ENCODE measurements at places on chromosomes 1 and 21.

GRCh38 chr1:182015360-182015759, 46.2 kb downstream of the ZNF648 start:
- DNase-seq: no peak

GRCh38 chr1:165376041-165376810, 19.7 kb upstream of the LMX1A start:
- no peak for DNase-seq

DNA sequence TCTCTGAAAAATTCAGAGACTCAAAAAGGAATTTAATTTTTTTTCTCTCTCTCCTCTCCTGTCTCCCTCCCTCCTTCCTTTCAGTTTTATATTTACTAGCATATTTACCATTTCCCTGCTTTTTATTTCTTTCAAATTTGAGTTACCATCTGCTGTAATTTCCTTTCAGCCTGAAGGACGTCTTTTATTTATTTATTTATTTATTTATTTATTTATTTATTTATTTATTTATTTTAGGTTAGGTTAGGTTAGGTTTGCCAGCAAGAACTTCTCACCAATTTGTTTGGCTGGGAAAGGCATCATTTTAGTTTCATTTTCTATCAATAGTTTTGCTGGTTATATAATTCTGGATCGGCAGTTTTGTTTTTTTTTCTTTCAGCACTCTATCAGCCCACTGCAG, 231.7 kb upstream of the ZRANB2 start:
- DNase-seq: no peak

DNA sequence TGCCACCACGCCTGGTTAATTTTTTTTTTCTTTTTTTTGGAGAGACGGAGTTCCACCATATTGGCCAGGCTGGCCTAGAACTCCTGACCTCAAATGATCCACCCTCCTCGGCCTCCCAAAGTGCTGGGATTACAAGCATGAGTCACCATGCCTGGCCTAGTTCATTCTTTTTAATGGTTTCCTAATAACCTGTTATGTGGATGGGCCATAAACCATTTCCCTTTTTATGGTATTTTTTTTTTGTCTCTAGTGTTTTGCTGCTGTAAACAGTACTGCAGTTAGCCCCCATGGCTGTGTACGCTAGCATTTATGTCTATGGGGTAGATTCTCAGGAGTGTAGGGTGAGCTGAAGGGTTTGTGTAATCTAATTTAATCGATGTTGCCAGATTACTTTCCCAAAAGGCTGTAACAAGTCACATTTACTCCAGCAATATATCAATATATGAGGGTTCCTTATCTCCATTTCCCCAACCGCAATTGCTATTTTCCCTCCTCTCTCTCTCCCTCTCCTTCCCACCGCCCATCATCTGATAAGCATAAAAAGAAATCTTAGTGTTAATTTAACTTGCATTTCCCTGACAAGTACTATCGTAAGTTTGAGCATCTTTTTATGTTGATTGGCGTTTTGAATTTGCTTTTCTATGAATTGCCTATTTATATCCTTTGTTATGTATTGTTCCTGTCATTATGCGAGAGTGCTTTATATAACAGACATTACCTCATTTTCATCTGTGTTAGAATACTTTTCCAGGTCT, 28.7 kb downstream of the RCSD1 start:
- no peak for DNase-seq

GRCh38 chr1:28297826-28298225, 31.0 kb upstream of the MED18 start:
- no peak for DNase-seq

DNA sequence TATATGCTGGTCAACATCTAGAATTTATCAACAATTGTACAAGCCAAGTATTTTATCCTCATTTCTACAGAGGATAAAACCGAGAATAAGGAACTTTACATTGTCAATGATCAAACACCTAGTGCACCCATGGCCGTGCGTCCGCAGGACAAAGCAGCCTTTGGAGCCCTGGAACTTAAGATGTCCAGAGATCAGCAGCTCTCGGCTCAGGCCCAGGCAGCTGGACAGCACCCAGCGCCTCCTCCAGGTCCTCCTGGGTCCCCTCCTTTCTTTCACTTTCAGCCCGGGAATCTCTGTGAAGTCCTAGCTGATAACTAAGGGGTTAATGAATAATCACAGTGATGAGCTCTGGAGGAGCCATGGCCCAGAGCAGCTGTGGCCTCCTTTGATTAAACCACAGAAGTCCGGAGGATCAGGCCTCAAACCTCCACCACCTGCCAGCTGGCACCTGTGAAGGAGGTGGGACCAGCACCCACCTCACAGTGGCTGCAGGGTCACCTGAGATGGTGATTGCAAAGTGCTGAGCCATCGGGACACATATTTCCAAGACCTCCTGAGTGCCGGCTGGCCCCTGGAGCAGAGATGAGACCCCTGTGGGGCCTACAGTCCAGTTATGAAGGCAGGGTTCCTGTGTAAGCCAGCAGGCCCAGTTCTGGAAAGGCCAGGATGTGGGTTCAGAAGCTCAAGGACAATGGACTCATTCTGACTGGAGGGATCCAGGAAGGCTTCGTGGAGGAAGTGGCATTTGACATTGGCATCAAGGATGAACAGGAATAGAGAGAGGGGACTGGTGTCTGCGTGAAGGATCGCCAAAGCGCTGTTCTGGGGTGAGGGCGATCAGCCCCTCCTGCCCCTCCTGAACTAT, 11.6 kb upstream of the SAMD11 start:
- no peak for DNase-seq

- DNase-seq: no peak
Measured at GRCh38 chr1:244322181-244322580, 129.5 kb downstream of the ADSS2 start.

Measured in activated CD8-positive, alpha-beta memory T cell treated with anti-CD3 and anti-CD28 coated beads for 4 hours (primary cell).